ENCODE measurements at places on chromosomes 4 and X.

- no peak for DNase-seq
These were observed 342.7 kb downstream of the GLUD2 start for GRCh38 chrX:121389976-121390714.

DNA sequence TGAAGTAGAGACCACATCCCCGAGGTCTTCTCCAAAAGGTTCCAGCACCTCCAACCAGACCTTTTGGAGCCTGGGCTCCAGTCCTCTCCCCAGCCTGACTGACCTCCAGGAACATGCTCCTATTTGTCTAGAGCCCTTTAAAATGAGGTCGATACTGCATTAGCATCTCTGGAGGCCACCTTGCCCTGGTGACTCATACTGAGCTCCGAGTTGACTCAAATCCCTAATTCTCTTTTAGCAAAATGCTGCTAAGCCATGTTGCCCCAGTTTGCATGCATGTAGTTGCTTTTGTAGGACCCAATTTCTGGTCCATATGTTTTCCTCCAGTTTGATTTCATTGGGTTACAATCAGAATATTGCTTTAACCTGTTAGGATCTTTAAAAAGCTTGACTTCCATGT, 43.5 kb upstream of the CITED1 start:
- DNase-seq, result no peak

GRCh38 chr4:184684491-184685189, 35.1 kb downstream of the PRIMPOL start:
- DNase-seq, result no peak

DNA sequence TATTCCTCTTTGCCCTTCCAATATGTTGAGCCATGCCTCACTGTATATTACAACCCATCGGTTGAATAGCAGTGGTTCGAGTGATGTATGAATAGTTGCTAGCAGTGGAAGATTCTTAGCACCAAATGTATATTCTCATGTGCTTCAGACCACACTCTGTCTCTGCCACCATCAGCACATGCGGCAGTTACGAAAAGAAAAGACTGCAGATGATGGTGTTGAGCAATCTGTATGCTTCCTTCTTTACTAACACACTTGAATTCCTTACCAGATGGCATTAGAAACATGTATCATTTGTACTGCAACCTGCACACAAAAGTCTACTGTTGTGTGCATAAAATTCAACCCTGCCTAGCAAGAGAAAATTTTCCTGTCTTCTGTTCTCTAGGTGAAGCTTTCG, 214.6 kb downstream of the ENOX2 start:
- no peak for DNase-seq

- no peak for DNase-seq
These were observed 65.5 kb downstream of the ZNF81 start for GRCh38 chrX:47902161-47902560.

DNA sequence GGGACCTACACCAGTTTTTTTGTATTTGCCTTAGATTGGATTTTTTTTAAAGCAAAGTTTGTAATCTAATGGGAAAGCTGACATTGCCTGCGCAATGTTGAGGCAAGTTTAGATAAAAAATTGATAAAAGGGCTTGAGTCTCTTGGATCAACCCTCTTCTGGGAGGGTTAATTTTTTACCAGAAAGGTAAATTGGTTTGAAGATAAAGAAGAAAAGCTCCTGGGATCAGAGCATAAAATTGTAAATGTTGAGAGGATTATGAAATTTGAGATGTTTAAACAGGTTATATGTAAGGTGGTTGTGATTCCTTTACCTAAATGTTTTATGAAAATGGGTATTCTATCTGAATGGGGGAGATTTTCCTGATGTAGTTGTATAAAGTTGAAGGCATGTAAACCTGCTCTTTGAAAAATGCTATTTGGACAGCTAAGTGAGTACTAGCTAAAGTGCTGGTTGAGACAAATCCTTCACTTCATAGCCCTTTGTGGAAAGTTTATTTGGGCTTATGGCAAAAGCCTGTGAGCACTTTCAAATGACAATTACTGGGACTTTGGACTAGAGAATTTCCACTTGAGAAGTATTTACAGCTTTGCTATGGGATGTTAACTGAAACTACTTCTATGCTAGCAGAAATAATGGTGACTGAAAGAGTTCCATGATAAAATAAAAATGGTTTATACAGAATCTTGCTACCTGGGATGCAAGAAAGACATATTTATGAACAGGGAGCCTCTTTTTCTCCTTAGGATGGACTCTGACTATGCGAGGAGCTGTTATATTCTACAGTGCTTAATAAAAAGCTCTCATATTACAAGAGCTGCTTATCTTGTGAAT, 56.2 kb downstream of the UGT2B10 start:
- no peak for DNase-seq

DNA sequence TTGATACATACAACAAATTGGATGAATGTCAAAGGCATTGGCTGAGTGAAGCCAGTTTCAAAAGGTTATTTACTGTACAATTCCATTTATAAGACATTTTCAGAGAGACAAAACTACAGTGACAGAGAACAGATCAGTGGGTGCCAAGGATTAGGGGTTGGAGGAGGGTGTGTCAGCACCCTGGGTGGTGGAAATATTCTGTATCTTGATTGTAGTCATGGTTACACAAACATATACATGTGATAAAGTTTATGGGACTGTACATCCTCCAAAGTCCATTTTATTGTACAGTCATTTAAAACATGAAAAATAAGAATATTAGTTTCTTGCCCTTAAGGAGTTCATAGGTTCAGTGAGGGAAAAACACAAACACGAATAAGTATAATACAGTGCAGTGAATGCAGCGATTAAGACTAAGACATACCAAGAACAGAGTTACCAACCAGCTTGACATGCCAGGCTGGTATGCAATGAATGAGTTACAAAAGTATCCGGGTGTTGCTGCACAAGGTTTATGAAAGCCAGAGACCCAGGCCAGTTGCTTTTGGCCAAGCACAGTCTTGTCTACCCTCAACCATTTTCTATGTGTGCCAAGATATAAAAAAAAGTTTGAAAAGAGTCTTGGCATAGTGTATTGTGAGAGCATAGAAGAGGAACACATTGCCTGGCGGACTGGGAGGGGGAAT, 123.6 kb downstream of the MSL3 start:
- DNase-seq, result no peak

DNA sequence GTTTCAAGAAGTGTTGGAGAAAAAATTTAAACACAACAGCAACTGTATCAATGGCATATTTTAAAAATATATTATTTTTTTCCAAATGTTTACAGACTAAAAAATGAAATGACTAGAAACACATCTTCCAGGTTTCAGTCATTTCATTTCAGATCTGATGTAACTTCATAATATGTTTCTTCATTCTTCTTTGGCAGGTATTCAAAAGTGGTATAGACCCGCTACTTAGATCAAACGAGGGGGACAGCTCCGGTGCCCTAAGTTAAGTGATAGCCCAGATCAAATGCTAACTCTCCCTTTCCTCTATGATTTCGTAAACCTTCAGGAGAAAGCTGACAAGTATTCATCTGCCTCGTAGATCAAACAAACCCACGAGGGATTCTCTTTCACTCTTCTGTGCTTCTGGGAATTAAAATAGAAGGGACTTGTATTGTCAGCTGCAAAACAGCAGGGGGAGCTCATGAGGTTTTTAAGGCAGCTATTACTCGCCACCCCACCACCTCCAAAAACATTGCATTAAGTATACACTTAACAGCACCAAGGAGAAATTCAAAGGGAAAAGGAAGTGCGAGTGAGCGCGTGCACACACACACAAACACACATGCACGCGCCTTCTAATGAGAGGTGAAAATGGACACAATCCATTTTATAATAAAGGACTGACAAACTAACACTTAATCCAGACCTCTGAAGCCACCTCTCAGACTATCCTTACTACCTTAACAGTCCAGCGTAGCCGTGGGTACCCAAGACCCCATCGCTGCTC, 21.4 kb downstream of the HELT start:
- no peak for DNase-seq

DNA sequence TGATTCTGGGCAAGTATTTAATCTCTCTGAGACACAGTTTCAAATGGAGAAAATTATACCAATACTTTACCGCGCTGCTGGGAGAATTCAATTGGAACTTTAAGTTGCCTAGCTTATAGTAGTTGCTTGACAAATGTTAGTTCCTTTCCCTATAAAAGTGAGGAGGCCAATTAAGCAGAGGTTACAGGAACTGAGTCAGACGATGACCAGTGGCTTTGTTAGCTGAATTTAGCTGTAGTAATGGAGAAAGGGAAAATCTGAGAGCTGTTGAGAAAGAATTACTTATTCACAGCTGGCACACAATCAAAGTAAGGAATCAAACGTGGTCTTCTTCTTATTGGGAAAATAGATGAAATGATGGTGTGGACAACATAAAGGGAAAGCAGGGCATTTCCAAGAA, 29.6 kb downstream of the SMARCA1 start:
- DNase-seq, result no peak

DNA sequence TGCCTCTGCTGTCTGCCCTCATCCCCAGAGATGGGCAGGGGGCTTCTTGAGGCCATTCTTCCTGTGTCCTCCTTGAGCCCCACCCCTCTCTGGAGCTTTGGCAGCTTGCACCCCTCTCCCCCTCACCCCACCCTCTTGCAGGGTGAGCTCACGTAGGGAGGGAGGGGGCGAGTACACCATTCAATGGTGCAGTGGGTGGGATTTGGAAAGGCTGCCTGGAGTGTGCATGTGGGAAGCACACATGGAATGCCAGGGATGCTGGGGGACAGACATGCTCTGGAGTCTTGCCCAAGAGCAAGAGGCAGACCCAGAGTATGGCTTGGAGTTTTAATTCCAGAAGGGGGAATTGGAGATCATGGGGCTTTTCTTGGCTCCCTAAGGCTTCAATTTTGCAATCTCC, 5.6 kb downstream of the PAK3 start:
- no peak for DNase-seq

DNA sequence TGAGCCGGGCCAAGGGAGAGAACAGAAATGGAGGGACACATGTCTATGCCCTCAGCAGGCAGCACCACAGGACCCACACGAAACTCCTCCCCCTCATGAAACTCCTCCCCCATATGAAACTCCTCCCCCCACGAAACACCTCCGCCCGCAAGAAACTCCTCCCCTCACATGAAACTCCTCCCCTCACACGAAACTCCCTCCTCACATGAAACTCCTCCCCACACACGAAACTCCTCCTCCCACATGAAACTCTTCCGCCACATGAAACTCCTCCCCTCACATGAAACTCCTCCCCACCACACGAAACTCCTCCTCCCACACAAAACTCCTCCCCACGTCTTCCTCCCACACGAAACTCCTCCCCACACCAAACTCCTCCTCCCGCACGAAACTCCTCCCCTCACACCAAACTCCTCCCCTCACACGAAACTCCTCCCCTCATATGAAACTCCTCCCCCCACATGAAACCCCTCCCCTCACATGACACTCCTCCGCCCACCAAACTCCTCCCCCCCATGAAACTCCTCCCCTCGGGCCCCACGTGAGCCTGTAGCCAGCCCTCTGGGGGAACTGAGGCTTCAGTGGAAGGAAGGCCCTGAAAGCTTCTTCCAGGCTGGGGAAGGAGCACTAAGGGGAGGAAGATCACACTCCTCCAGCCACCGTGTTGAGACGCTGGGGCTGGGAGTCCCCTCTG, 15.2 kb downstream of the ADRA2C start:
- DNase-seq, result no peak

Measured in T-helper 22 cell (primary cell).